B cell (primary cell): ENCODE measurements at places on chromosomes 3 and 15.

DNA sequence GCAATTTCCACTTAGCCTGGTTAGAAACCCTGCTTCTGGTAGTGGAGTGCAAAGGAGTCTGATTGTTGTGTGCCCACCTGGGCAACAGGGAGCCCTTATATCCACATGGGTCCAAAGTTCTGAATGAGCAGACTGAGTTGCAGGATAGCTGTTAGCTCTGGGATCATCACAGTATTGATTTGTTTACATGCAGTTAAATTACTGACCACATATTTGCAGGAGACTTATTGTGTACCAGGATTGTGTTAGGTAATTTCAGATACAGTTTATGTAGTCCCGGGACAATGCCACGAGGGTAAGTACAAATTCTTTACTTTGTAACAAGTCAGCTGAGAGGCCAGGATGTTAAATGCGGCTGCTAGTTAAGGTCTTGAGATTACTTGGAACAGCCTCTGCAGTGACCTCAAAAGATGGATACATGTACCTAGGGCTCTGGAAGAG is 18.8 kb downstream of the ARHGEF26 start:
- DNase-seq: no peak

DNA sequence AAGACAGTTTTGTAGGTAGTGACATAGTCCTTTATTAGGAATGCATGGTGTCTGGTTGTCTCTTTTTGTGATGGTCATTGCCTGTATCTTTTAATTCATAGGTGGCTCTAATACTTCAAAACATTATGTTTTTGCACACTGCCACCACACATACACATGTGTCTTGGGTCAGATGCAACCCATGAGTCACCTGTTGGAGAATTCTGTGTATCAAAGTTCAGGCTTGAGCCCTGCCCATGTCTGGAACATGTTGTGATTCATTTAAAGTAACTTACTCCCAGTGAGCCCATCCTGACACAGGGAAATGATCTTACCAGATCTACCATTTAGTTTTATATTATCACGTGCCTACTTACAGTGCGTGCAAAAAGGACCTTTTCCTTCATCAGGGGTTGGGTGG is 142.7 kb downstream of the GHSR start:
- DNase-seq: no peak

DNA sequence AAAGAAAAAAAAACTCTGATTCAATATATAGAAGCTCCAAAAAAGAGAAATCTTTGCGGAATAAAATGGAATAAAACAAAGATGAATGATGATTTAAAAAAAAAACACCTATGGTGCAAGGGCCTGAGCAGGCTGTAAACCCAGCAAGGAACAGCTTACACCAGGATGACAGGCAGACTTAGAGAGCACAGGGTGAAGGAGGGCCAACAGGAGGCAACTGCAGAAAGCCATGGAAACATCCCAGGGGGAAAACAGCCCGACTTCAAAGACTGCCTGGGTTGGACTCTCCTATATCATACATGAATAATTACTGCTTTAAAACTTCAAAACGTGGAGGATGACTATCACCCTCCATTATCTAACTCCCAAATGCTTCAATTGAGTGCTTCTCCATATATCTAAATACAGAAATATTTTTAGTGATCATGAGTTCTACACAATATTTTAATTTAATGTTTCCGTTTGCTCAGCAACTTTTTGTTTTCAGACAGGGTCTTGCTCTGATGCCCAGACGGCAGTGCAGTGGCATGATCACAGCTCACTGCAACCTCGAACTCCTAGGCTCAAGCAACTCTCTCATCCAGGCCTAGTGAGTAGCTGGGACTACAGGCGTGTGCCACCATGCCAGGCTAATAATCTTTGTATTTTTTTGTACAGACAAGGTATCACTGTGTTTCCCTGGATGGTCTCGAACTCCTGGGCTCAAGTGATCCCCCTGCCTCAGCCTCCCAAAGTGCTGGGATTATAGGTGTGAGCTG is 456.2 kb downstream of the TBL1XR1 start:
- DNase-seq: no peak

GRCh38 chr3:22846566-22846965 is 356.6 kb upstream of the UBE2E2 start:
- DNase-seq: no peak

GRCh38 chr3:436053-436452 is 239.5 kb downstream of the CHL1 start:
- DNase-seq: no peak

- DNase-seq: no peak
Observed at GRCh38 chr3:73543412-73543811, 81.3 kb downstream of the PDZRN3 start.

GRCh38 chr3:120568202-120568531 is 28.0 kb upstream of the NDUFB4 start:
- no peak for DNase-seq

DNA sequence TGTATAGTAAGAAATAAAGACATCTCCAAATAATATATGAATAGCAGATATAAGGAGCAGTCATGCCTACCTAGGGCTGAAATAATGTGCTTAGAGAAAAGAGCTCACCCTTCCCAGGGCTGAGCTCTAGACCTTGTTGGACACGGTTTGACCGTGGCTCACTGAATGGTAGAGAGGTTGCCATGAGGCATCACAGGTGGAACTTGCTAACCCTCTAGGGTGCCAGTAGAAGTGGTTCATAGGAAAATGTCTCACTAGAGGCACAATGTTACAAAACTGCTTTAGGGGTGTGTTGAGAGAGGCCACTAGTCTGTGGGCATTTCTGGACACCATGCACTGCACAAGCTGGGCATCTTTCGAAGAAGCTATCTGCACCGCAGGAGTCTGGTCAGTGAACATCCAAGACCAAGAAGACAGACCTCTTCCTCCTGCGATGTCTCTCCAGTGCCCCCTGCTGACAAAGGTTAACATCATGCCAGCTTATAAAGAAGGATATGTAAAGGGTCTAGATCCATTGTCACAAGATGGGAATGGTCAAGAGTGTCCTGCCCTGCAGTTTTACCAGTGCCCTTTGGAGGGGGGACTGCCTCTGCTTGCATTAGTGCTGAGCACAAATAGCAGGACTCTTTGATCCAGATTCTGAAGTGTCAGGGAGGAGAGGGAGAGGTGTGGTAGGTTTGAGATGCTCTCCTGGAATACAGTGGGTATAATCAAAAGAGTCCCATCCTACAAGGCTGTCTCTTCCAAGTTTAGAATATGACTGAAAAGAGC is 266.8 kb downstream of the ZNF385D start:
- no peak for DNase-seq

GRCh38 chr15:69009341-69009740 is 5.2 kb upstream of the NOX5 start:
- no peak for DNase-seq

DNA sequence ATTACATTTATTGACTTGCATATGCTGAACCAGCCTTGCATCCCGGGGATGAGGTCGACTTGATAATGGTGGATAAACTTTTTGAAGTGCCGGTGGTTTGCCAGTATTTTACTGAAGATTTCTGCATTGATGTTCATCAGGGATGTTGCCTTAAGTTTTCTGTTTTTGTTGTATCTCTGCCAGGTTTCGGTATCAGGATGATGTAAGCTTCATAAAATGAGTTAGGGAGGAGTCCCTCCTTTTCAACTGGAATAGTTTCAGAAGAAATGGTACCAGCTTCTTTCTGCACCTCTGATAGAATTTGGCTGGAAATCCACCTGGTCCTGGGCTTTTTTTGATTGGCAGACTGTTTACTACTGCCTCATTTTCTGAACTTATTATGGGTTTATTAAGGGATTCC is 250.8 kb downstream of the TBC1D5 start:
- DNase-seq: no peak

- DNase-seq: no peak
Observed at GRCh38 chr3:113340785-113341184, 100.5 kb downstream of the CFAP44 start.

GRCh38 chr3:163722405-163722804 is 1355.9 kb downstream of the SI start:
- no peak for DNase-seq

DNA sequence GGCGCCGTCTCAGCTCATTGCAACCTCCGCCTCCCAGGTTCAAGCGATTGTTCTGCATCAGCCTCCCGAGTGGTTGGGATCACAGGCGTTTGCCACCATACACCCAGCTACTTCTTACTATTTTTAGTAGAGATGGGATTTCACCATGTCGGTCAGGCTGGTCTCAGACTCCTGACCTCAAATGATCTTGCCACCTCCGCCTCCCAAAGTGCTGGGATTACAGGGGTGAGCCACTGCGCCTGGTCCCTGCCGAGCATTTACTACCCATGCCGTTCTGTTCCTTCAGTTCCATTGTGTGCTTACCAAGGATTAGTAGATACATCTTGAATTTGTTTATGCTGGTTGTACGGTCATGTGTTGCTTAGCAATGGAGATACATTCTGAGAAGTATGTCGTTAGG is 10.3 kb downstream of the CHD2 start:
- no peak for DNase-seq

- DNase-seq: no peak
Observed at GRCh38 chr3:175155172-175155571, 296.0 kb downstream of the NAALADL2 start.

- DNase-seq: peak; percentile 61
Observed at GRCh38 chr15:40847223-40847961, 3.5 kb downstream of the SPINT1 start.

DNA sequence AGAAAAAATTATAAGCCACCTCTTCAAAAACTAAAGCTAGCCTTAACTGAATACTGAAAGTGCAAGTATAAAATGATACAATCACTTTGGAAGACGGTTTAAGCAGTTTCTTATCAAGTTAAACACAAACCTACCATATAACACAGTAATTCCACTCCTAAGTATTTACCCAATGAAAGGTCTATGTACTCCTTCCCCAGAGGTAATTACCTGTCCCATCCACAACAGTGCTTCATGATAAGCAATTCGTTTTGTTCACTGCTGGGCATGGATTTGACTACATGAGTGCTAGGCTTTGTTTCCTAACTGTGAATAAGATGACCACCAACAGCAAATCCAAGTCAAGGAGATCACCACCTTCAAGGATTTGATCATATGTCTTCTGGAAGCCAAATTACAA is 4.3 kb downstream of the COX5A start:
- DNase-seq: no peak

- DNase-seq: no peak
Observed at GRCh38 chr3:160403028-160403545, 3.6 kb downstream of the SMC4 start.
